Pons (tissue), 1 donor: ENCODE measurements at places on chromosomes 16 and 17.

DNA sequence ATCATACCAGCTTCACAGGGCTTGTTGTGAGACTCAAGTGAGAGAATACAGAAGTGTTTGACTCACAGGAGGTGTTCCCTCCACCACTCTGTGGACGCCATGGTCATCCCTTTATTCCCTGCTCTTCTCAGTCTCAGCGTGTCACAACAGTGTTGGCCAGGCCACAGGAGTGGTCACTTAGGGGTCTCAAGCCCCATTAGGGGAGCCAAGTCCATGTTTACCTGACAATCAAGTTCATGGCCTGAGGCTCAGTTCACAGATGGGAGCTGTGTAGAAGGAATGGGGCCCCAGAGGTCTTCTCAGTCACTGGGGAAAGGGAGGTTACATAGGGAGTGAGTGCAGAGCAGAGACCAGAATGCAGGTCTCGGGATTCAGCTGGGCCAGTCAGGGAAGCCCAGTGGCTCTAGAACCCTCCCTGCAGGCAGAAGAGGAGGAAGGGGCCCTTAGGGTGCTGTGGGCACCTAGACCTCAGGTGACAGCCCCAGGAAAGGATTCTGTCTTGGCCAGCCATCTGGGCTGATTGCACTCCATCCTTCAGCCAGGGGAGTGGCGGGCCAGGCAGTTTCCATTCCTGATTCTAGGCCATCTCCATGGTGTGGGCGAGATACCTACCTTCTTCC lies 9.5 kb upstream of the CENPT start:
- DNase-seq: no peak

- no peak for DNase-seq
Observed at GRCh38 chr16:53018834-53019416, 33.8 kb downstream of the CHD9NB start.

DNA sequence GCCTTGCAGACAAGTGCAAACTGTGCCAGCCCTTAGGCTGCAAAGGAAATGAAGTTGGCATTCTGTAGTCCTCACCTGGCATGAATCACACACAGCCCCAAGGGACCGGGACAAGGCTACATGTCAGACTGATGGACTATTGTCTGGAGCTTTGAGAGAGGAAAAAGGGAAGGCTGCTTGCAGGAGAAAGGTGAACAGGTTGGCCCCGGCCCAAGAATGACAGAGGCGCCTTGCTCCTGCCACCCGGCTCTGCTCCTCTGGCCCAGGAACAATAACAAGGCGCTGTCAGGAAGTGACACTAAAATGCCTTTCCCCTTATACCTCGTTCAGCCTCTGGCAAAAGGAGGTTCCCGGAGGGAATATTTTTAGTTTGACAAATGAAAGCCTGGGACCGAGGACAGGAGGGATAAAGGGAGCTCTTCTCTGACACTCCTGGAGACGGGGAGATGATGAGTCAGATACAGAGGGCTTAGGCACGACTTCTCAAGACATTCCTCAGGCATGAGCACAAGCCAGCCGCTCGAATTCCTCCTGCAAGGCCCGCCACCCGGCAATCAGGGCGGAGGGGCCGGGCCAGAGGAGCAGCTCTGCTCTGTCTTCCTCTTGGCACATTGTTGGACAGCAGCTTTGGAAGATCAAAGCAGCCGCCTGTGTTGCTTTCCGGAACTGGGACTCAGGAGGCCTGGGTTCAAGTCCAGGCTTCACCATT lies 105.8 kb downstream of the NOG start:
- peak; percentile 4 for DNase-seq

DNA sequence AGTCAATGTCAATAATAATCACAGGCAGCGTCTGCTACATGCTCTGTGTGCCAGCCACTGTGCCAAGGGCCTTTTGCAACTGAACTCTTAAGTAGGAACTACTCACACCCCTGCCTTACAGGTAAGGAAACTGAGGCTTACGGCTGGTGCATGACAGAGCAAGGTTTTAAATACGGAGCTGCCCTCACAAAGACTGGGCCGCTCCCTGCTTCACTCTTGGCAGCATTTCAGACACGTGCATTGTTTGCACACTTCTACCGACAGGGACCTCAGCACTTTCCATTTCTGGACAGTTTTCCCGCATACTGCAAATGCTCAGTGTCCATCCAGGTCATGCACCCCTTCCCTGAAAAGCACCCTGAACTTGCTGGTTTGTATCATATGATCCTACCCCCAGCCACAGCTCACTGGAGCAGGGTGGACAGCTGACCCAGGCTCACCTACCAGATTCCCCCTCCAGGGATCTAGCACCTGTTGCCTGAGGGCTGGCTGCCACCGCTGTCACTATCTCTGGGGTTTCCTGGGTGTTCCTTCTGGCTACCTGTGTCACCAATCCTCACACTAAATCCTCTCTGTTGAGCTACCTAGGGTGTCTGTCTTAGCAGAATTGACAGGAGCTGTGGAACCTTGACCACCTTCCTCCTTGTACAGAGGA lies 142.9 kb downstream of the C16orf78 start:
- no peak for DNase-seq

DNA sequence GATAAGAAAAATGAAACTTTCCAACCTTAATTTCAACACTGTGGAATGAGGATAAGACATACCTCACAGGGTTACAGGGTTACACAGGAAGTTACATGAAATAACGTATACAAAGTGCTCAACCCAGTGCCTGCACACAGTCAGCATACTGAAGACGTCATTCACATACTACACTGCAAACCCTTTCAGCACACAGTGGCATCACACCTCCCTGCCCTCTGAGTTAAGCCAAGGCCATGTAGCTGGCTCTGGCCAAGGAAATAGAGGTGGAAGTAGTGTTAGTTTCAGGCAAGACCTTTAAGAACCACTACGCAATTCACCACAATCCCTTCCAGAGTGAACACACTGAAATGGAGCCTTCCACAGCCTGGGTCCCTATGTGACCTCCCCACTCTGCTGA lies 46.6 kb upstream of the GSG1L start:
- DNase-seq: no peak

GRCh38 chr17:83173914-83174361 lies 94.5 kb downstream of the METRNL start:
- DNase-seq: no peak

GRCh38 chr17:34487626-34488025 lies 91.8 kb upstream of the TMEM132E start:
- DNase-seq: no peak

GRCh38 chr17:47907932-47908562 lies 12.0 kb downstream of the SP2 start:
- DNase-seq: no peak

DNA sequence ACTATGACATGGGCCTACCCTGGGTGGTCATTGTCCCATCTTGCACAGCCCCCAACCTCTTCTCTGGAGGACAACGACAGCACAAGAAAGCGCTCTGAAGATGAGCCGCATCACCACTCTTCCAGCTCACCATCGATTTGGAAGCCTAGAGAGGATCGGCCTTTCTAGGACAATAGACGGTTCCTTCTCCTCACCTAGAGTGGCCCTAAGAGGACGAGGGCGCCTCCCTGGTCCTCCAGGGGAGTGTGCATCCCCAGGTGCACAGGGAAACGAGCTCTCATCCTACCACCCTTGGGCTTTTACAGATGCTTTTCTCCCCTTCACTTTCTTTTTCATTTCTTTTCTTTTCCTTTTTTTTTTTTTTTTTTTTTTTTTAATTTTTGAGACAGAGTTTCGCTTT lies 20.3 kb upstream of the SLC52A1 start:
- DNase-seq: no peak
